ENCODE measurements at places on chromosomes 1 and 21.
A peak's percentile ranks its signal among the peaks of the same experiment; 100 is the strongest.

GRCh38 chr1:116556289-116557006 is 14.4 kb downstream of the CD58 start:
- DNase-seq = peak; percentile 85

GRCh38 chr1:68162761-68163160 is 69.6 kb downstream of the WLS start:
- DNase-seq = no peak

DNA sequence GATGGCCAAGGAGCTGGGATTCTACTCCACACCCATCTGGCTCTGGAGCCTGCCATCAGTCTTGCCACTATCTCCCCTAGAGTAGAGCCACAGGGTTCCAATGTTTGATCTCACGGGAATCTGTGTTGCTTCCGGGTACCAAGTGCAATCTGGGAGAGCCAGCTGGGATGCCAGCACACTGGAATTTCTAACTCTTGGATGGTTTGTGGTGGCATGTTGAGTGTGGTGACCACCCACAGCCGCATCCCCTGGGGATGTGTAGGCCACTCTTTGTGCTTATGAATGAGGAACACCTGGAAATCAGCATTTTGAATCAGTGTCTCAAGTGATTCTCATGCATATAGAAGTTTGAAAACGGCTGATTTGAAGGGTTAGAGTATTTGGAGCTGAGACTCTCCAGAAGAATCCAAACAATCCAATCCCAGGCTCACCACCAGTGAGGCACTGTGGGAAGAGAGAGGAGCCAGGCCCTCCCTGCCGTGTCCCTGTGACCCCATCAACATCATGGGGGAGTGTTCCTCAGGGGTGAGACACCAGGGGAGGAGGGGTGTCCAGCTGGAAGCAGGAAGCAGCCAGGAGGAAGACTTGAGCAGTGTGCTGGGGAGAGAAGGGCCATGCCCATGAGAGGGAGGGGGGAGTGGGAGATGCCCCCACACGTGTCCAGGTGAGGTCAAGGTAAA is 13.4 kb downstream of the FBLIM1 start:
- no peak for DNase-seq

- no peak for DNase-seq
Observed at GRCh38 chr1:199811163-199811562, 216.3 kb upstream of the NR5A2 start.

DNA sequence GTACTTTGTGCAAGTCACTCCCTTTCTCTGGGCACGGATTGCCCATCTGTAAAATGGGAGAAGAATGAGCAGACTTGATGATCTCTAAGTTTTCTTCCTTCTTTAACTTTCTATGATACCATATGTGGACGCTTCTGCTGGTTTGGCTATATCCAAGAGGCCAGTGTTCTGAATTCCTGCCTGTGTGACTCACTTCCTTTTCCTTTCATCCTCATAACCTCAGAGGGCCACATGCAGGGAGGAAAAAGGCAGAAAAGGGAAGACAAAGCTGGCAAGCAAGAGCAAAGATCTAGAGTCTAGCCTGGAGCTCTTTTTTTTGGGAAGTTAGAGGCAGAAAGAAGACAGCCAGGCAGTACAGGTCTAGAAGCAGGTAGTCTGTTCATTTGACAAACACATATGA is 151.2 kb downstream of the OMA1 start:
- DNase-seq = no peak

- no peak for DNase-seq
Observed at GRCh38 chr1:86016076-86016759, 140.4 kb downstream of the COL24A1 start.

- DNase-seq = no peak
Observed at GRCh38 chr1:192133350-192133926, 24.8 kb upstream of the RGS18 start.

- peak; percentile 19 for DNase-seq
Observed at GRCh38 chr1:168485048-168485447, 58.7 kb downstream of the XCL2 start.

GRCh38 chr1:47755101-47755990 is 241.8 kb downstream of the TRABD2B start:
- DNase-seq = peak; percentile 27

- DNase-seq = no peak
Observed at GRCh38 chr1:110533230-110533629, 14.3 kb upstream of the KCNA10 start.

DNA sequence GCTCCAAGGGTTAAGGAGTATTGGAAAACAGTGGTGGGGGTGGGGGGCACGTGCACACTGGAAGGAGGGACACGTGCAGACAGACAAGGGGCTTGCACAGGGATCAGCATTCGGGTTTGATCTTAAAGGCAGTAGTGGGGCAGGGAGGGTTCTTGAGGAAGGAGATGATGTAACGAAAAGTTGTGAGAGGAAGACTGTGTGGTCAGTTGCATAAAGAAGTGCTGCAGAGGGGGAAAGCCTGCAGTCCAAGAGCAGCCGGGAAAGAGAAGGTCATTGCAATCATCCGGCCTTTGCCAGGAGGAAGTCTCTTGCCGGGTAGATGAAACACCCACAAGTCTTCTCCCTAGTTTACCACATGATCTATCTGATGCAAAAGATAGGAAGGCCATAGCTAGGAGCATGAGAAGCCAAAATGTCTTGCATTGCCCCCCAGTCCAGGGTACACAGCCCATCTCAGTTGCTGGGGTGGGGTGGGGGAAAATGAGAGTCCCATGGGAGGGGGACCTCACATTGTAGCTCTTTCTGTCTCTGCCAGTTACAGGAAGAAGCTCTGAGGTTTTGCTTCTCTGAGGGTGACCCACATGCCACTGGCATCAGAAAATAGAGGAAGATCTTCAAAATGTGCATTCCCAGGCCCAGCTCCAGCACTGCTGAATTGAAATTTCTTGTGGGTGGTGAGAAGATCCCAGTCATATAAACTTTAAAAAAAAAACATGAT is 202.5 kb upstream of the RAB4A start:
- no peak for DNase-seq

DNA sequence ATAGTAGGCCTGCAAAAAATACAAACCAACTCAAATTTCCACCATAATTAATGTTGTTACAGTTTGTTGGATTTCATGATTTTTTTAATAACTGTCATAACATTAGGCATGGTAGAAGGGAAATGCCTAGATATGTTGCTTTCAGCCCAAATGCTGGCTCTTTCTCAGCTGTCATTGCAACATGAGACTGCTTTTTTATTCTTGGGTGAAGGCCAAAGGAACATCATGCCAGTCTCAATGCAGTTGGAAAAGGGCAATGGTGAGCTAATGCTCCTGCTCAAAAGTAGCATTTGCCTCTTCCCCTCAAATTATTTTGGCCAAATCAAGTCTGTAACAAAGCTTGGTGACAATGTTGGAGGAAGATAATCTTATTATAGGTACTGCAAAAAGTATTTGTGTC is 877.7 kb upstream of the PRMT6 start:
- no peak for DNase-seq

- DNase-seq = no peak
Observed at GRCh38 chr1:230832476-230832875, 35.8 kb downstream of the C1orf198 start.

DNA sequence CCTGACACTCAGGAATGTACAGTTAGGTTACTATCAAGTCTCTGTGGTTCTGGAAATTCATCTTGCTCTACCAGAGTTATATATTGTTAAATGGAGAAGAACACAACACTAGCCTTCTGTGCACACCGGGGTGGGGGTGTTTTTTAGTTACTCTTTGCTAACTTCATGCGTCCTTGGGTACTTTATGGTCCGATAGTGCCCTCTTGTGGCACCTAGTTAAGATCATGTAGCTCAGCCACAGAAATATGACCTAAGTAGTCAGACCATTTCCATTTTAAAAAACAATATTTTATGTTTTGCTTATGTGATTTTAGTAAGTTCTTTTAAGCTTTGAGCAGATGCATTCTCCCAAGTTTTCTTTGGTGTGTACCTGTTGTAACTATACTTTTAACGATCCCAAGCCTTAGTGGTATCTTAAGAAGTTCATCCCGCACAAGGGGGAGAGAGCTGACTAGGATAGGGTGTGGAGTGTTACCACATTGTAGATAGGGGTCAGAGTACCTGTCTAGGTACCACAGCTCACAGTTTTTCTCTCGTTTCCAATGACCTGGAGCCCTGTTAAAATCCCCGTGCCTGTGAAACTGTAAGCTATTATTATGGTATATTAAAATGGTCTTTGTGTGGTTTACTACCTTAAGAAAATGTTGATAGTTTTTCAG is 20.6 kb upstream of the SH3D21 start:
- peak; percentile 78 for DNase-seq

GRCh38 chr1:211472724-211473123 is 19.2 kb downstream of the RD3 start:
- no peak for DNase-seq

- no peak for DNase-seq
Observed at GRCh38 chr1:86061551-86061990, 95.0 kb downstream of the COL24A1 start.

GRCh38 chr1:88060750-88061491 is 623.2 kb upstream of the PKN2 start:
- no peak for DNase-seq

- DNase-seq = no peak
Observed at GRCh38 chr21:34039678-34040382, 33.5 kb upstream of the MRPS6 start.

DNA sequence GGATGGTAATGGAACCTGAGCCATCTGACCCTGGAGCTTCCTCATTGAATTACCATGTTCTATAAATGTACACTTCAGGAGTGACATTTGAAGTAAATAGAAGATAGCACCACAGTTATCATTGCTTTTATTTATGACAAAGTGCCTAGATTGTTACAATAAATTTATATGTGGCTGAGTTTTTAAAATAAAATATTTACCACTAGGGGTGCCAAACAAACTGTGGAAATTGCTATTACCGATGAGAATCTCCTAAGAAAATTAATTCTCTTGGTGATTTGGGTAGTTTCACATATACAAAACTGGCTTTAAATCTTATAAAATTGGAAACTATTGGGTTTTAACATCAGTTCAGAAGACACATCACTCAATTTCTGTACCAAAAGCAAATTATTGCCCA is 1.4 kb upstream of the TNR start:
- DNase-seq = no peak

- DNase-seq = no peak
Observed at GRCh38 chr1:181742426-181742825, 259.1 kb downstream of the CACNA1E start.

DNA sequence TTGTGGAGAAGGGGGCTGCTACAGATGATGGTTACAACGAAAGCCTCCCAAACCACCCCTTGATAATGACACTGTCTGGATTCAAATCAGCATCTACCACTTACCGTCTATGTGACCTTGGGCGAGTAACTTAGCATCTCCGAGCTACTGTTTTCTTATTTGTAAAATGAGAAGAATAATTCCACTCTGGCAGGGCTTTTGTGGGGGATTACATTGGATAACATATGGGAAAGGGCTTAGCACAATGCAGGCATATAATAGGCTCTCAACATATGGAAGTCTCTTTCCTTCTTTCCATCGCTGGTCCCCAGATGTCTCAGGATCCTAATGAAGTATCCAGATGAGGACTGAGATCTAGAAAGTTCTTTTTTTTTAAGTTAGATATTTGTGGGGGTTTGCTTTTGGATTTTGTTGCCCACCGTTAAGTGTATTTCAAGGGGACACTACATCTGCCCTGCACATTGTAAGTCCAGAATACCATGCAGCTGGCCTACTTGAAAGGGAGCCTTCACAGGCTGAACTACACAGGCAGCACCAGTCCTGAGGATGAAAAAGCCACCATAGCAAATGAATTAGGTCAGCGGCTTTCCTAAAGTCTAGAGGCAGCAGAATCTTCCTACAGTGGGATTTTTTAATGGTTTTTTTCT is 172.2 kb upstream of the IRF2BP2 start:
- no peak for DNase-seq

GRCh38 chr1:18951818-18952391 is 4.6 kb downstream of the IFFO2 start:
- peak; percentile 89 for DNase-seq

GRCh38 chr1:21633992-21634805 is 35.0 kb downstream of the RAP1GAP start:
- DNase-seq = no peak

GRCh38 chr21:45910548-45911221 is 70.9 kb upstream of the COL6A1 start:
- DNase-seq = no peak

- no peak for DNase-seq
Observed at GRCh38 chr1:155060736-155061135, 2.8 kb upstream of the EFNA4 start.

DNA sequence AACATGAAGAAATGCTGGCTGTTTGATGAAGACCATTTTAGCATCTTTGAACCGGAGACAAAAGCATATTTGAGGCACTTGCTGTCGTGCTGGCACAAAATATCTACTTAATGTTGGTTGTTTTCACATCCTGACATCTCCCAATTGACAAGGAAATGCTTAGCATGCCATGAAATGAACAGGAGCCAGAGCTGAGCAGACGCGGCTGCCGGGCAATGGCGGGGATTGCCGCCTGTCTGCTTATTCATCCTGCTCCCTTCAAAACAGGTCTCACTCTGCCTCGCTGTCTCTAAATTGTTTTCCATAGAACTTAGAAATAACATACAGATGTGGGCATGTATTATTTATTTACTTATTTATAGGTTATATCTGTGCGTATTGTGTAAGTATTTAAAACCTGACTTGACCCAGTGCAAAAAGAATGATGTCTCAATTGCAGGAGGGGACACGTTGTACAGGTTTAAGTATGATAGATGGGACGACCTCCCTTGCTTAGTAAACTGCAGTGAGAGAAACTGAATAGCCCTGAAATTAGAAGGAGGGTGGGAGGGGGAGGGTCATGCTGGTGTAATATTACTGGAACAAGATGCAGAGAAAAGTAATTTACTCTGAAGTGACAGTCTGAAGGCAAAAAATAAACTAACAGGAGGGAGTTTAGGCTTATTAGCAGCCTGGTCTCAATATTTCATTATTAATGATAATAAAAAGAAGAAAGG is 590.4 kb upstream of the PLXNA2 start:
- DNase-seq = no peak
